ENCODE measurements at places on chromosomes 12 and 14.

- no peak for DNase-seq
These were observed 214.6 kb upstream of the NOS1 start for GRCh38 chr12:117576053-117576452.

GRCh38 chr14:75515629-75515996 lies 6.7 kb upstream of the BATF start:
- no peak for DNase-seq

- DNase-seq: no peak
These were observed 4.4 kb upstream of the WSB2 start for GRCh38 chr12:118065380-118065779.

DNA sequence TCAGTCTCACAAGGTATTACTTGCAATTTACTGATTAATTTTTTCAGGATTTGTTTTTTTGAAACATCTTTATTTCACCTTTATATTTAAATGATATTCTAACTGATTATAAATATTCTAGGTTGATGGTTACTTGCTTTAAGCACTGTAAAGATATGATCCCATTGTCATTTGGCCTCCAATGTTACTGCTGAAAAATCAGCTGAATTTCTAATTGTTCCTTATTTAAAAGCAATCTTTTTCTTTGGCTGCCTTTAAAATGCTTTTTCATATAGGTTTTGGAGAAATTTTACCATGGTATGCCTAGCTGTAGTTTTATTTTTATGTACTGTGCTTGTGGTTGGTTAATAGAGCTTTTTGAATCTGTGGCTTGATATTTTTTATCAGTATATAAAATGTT lies 275.6 kb upstream of the PPFIA2 start:
- no peak for DNase-seq

- no peak for DNase-seq
These were observed 556 bp downstream of the GPRC5A start for GRCh38 chr12:12891881-12892355.
